ENCODE measurements at places on chromosomes 1 and 21.

GRCh38 chr1:34715139-34715538 is 39.7 kb upstream of the GJB5 start:
- no peak for DNase-seq

DNA sequence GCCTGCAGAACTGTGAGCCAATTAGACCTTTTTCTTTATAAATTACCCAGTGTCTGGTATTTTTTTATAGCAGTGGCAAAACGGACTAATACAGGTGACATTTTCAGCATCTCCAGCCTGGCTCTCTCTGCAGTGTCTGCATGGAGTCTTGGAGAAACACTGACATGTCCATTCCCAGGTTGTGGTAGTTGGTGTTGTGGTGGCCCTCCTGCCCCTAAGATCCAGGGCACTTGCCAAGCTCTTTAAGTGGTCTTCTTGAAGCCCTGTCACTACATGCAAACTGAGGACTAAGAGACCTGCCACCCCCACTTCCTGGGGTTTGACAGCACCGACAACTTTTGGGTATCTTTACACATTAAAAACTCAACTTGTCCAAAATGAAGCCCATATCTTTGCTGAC is 419.4 kb downstream of the NPHP4 start:
- no peak for DNase-seq

DNA sequence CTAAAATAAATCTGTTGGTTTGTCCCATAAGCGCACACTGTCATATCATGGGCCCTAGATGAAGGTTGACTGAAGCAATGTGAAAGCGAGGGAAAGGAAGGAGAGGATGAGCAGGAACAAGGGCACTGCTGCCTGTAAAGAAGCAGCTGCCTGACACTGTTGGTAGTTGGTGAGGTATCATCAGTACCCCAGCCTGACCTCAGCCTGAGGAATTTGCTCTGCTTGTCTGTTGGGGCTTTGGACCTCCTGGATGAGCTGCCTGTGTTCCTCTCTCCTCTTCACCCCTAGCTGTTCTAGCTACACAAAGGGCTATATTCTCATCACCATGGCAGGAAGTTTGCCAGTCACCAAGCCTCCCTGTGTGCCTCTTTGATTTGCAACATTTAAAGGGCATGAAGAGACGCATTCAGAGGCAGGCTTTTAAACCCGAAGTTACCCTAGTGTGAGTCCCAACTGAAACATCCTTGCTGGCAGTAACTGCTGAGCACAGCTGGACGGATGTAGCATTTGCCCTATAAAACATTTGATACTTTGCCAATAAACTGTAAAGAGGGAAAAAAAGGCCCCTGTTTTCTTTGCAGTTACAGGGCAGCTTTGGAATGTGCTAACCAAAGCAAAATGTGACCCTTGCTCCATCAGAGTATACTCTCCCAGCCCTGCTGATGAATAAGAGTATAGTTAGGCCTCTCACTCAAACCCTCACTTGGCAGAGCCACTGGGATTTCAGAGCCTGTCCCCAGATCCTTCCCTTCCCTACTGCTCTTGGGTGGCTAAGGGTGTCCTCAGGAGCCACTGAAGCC is 22.2 kb upstream of the SPATA6 start:
- no peak for DNase-seq

GRCh38 chr1:64121766-64122385 is 81.5 kb upstream of the UBE2U start:
- no peak for DNase-seq

DNA sequence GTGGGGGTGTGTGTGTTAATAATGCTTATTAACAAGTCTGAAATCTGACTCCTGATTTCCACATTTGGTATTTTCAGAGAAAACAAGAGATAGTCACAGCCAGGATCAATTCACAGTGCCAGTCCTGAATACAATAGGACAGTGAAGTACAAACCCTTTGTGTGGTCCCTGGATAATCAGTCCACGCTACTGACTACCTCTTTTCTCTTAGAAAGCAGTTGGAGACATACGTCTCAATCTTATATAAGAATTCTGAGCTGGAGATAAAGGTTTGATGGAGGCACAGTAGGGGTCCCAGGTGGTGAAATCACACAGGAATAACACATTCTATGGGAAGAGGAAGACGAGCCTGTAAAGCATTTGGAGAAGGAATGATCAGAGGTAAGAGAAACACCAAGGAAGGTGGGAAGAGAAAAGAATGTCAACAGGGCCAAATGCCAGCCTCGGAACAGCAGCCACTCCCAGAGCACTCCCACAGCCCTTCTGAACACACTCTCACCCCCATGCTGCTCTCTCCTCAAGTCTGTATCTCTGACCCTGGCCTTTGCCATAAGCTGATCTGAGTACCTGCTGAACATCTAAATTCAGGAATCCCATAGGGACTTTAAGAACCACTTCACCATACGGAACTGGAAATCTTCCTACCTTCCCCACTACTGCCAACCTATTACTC is 48.6 kb downstream of the TRAF5 start:
- DNase-seq = no peak

DNA sequence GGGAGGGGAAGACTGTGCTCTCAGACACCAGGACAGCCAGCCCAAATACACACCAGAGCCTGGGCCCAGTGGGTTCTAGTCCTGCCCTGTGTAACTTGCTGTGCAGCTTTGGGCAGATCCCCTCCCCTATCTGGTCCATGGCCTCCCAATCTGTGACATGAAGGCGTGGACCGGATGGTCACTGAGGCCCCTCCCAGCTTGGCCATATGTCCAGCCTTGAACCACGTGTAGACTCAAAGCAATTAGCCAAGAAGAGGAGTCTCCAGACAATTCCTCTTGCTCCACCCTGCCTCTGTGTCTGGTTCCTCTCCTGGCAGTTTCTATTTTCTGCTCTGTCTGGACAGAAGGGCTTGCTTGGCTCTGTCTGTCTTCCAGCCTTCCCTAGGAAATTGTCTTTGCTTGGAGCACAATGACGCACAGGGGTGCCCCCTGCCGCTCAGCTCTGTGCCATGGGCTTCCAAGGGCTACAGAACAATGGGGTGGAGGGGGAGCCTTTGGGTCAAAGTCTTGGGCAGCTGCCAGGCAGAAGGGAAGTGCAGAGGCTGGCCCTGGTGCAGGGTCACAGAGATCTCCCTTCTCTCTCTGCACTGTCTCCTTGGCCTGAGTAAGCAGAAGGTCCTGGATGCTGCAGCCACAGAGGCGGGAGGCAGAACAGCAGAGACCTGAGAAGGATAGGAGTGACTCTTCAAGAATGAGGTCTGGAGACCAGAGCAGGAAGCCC is 66.1 kb downstream of the TENT5C start:
- DNase-seq = no peak

DNA sequence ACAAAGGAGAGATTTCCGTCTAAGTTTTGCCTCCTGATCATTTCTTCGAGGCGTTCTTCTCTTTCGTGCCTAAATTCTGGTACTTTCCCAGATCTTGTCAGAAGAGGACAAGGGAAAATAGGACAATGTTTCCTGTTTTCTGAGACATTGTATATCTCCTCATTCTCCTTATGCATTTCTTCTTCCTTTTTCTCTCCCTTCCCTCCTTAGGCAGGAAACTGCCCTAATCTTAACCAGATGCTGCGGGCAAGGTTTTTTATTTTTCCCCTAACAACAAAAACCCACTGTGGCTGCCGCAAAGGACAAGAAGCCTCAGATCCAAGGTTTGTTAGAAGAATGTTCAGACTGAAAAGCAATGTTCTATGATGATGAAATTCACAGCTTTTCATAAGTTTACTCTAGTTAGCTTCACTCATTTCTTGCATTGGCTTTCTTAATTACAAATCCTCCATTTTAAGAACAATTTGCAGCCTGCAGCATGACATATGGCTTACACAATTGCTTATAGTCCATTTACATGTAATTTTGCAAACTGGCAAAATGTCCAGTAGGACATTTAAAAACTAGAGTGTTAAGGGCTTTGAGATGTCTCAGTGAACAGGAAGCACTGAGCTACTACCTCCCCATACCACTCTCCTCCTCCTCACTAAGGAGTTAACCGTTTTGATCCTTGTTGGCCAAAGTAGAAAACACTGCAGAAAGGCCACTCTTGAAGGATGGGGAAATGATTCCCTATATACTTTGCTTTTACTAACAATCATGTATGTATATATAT is 624 bp downstream of the CTSK start:
- DNase-seq = no peak

DNA sequence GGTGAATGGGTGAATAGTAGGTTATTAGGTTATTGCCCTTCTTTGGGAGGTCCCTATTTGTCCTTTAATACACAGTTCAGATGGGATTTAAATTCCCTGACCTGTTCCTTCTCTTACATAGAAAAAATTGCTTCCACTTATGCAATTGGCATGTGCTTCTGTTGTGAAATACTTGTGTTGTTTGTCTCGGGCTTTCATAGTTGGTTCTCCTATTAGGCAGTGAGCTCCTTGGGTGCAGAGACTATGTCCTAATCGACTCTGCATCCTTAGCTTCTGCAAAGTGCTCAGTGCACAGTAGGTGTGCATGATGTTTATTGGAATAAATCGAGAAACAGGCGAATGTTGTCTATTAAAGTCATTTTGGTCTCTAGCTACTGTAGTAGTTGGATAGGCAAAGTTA is 1.3 kb upstream of the PDE4B start:
- DNase-seq = no peak

DNA sequence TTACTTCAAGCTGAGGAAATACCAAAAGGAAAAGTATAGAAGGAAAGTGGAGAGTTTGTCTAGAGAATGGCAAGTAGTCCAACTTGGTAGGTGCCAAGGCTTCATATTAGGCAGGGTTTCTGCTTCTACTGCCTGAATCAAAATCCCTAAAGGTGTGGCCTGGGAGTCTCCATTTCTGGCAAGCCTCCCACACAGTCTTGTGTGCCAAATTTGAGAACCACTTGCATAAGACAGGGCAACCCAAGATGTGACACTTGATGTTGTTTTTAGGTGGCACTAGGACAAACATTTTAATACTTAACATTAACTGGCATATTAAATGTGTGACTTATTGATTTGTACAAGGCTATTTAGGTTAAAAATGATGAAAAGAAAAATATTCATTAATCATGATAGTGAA is 60.1 kb downstream of the ATG4C start:
- no peak for DNase-seq

DNA sequence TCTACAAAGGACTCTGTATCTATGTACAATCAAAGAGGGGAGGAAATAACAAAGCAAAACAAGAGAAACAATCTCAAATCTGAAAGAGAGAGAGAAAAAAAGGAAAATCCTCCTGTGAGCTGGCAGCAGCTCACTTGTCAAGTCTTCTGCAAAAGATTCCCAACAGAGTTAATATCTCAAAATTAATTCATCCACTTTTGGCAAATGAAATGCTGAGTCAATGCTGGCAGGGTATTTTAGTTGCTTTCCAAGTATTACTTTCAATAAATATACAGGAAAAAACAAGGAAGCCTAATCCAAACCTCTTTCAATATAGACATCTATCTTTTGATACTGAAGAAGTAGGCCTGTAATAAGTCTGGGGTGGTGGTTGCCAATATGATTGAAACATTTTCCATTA is 613.9 kb upstream of the NEGR1 start:
- no peak for DNase-seq

DNA sequence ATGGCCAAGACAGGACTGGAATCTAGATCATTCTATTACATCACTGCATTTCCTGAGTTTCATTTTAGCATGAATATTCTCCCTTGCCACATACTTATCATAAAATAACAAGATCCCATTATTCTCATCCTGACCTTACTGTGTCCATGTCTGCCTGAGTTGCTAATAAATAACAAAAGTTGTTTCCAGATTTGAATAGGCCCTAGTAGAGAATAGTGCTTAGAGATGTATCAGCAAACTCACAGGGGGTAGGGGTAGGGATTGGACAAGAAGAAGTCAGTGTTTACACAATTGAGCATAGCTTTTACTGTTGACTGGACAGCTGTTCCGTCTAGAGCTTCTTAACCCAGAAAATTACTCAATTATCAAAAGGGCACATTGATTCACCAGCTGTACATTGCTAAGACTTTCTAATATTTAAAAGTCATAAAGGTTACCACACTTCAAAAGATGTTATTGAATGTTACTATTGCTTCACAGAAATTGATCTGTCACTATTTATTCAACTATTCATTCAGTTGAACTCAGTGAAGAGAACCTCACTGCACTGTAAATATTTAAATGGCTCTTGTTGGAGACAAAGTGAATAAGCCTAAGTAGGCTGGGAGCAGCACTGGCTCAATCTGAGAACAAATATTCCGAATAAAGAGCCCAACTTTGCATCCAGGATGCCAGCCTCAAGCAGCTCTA is 121.9 kb downstream of the NRIP1 start:
- no peak for DNase-seq

GRCh38 chr1:116559304-116559761 is 11.5 kb downstream of the CD58 start:
- no peak for DNase-seq

DNA sequence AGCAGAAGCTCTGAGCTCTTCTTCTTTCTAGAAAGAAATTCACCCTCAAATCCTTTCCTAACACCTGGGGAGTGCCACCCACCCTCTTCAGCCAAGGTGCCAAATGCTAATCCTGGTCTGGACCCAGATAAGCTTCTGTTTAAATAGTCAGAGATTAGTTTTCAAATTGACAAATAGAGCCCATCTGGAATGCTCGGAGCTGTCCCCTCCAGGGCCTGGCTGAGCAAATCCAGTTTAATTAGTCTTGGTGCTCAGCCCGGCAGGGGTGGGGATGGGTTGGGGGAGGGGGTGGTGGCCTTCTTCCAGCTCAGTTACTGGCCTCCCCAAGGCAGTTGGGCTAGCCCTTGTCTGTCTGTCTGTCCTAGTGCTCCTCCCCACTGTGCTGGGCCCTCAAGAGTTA is 269.5 kb downstream of the GRIK3 start:
- no peak for DNase-seq

- no peak for DNase-seq
Observed at GRCh38 chr21:16116069-16116468, 386.3 kb downstream of the USP25 start.

DNA sequence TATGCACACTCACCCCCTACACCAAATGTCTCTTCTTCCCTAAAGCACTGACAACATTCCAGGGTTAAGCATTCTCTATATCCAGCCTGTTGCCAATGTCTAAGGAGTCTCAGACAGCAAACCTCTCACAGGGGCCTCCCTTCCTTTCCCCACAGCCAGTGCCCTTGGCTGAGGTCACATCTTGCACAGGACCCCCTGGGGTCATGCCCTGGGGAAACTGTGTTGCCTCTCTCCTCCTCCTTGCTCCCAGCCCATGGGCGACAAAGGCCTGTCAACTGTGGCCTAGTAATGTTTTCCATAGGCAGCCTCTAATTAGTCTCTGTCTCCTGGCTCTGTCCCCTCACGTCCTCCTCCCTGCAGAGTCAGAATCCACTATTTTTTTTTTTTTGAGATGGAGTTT is 54.6 kb downstream of the NENF start:
- no peak for DNase-seq

Measured in activated CD8-positive, alpha-beta memory T cell treated with anti-CD3 and anti-CD28 coated beads, Interleukin-2, amount 50 U/mL, for 48 hours (primary cell).